Smooth muscle cell of trachea (primary cell): ENCODE measurements at places on chromosomes 11 and 22. TPM values are rescaled to one million over a fixed set of nuclear protein-coding genes. Genes with fewer than 3 reads are reported as not detected.

The MAJIN gene
- not detected in 2 replicates for total RNA-seq

The OR51E1 gene
- total RNA-seq = not detected in 2 replicates

The VPS51 gene
- total RNA-seq = 170 and 228 TPM in 2 replicates

The POLA2 gene
- total RNA-seq = 2.3 and 9.6 TPM in 2 replicates

The WBP2NL gene
- total RNA-seq = 0.73 and 1.7 TPM in 2 replicates

The SLN gene
- not detected in 2 replicates for total RNA-seq

The ZP1 gene
- total RNA-seq = 0.17 TPM in 1 of 2 replicates, not detected in the other

The OR8D4 gene
- not detected in 2 replicates for total RNA-seq

The TRPM5 gene
- total RNA-seq = not detected in 2 replicates

The OR56A1 gene
- under 0.01 TPM in 1 of 2 replicates, not detected in the other for total RNA-seq
